ENCODE measurements at places on chromosomes 1 and 21.
A peak's percentile ranks its signal among the peaks of the same experiment; 100 is the strongest.

DNA sequence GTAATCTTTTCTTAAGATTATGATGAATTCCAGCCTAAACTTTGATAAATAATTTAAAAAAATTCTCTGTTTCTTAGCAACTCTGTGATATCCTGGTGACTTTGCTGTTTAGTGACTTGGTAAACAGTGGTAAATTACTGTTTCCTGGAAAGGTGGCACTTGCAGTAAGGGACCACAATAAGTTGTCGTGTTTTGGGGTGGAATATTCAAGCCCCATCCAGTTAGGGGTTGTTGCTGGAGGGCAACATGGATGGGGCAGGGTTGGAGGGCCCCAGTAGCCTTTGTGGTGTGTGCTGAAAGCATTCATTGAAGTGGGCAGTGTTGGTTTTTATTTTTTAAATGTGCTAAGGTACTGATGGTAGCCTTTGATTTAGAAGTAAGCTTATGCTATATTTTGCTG, 30.3 kb downstream of the PRDM2 start:
- no peak for DNase-seq

DNA sequence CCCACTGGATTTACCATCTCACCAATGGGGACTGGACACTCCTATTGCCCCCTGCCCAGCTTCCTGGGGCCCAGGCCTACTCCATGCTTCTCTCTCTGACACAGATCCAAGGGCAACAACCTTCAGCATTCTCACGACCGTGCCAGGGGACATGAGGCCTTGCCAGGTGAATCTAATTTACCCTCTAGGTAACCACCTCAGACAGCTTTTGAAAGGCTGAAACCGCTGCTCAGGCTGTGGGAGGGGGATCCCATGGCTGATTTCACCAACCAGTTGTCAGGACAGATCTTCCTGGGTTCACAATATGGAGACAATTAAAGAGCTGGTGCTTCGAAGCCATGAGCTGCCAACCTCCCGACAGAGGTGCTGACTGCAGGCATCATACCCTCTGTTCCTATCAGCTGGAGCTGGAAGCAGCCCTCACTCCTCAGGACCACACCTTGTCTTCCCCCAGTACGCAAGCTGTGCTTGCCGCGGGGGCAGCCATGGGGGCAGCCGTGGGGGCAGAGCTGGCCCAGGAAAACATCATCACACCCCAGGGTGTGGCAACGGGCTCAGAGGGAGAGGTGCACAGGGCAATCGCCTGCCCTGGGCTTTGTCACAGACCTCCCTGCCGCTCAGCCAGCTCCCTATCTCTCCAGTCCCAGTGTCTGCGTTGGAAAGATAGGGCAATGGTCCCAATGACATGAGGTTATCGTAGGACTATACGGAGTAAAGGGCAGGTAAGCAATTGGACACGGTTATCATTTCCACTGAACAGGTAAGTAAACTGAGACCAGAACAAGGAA, 120.2 kb downstream of the DMRTB1 start:
- no peak for DNase-seq

DNA sequence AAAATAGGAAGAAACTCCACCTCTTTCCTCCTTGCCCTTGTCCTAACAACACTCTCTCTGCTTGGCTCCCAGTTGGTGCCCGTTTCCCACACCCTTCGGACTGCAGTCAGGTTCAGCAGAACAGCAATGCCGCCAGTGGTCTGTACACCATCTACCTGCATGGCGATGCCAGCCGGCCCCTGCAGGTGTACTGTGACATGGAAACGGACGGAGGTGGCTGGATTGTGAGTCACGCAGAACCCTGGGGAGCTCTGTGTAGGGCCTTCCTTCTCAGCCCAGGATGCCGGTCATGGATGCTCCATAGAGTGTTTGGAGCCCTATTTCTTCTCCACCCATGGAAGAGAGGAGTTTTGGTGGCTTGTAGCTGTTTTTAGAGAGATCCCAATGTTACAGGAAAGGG, 60.9 kb downstream of the TNN start:
- DNase-seq = no peak

GRCh38 chr21:18222346-18222745, 22.3 kb upstream of the CHODL start:
- no peak for DNase-seq

DNA sequence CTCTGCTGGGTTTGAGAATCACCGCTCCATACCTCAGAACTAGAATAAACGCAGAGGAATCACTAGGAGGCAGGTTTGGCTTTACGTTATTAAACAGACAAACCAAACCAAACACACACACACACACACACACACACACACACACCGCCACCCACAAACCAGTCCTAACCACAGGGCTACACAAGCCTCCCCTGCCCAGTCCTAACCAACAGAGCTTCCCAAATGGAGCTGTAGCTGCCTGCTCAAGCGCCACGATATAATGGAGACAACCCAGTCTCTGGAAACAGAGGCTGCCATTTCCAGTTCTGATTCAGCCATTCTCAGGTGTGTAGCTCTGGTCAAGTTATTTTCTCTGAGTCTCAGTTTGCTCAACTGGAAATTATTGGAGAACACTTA, 519.1 kb downstream of the SMYD3 start:
- DNase-seq = no peak

DNA sequence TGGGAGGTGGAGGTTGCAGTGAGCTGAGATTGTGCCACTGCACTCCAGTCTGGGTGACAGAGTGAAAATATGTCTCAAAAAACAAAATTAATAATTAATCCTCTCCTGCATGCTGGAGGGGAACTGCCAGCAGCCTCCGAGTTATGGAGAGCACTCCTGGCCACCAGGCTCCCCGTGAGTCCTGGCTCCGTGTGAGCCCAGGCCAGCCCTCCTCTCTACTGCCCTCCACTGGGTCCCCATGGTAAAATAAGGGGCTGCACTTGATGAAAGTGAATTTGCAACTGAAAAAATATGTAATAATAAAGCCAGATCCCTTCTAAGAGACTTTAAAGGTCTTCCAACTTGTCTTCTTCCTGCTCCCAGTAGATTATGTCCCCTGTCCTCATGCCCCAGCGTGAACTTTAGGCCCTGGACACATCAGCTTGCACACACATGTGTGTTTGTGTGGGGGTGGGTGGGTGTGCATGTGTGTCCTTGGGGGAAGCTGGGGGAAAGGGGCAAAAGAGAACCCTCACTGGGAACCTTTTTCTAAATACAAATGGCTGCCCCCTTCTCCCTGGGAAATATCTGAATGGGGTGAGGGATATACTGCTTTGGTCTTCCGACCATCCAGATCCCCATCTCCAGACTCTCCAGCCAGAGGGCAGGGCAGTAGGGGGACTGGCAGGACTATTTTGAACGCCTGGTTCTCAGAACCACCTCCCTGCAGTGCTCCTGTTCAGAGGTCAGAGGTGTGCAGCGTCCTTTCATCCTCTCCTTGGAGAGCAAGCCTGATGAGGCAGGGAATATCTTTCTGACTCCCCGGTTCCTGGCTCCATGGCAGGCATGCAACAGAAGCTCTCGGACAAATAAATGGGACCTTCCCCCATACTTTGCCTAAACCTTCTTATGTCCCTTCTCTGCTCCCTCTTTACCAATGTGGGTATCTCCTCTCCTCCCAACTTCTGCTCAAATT, 26.2 kb downstream of the NEK2 start:
- DNase-seq = peak; percentile 48

- no peak for DNase-seq
Observed at GRCh38 chr1:50631161-50631560, 207.9 kb upstream of the DMRTA2 start.

GRCh38 chr1:222071387-222071786, 329.5 kb upstream of the DUSP10 start:
- no peak for DNase-seq

DNA sequence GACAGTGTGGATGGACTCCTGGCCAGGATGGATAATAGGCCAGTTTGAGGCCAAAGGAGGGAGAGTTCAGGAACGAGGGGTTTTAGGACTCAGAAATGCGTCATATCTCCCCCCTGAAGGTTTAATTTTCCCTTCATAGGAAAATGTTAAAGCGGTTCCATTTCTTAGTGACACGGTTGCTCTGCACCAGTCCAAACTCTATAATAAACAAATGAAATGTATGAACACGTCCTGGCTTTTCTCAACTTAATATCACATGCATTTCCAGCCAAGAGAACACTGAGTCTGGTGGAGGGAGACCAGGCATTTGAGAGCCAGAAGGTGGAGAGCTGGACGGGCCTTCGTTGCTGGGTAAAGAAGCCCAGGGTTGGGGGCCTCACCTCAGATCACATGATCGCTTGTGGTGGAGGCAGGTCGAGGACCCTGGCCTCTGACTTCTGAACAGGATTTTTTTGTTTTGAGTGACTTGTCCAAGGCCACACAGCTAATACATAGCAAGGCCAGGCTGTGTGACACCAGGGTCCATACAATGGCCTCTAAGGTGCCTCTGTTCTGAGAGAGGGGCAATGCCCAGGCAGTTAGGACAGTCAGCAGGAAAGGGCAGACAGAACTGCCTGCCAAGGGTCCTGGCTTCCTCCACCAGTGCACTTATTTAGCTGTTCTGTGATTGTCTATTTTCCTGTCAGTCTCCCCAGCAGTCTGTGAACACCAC, 11.4 kb downstream of the SLC1A7 start:
- no peak for DNase-seq

DNA sequence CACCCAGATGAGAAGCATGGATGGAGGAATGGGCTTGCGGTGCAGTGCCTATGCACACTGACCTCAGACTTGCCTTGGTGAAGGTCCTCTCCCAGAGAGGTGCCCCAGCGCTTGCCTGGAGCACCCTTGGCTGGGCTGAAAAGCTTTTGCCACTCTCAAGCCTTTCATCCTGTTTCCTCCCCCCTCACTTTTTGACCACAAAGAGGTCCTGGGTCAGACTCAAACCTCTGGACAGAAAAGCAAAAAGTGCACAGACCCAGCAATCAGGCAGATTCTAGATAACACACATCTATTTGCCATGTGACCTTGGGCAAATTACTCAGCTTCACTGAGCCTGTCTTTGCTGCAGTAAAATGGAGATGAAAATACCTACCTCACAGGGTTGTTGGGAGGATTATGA, 7.3 kb downstream of the TMEM35B start:
- DNase-seq = no peak

- no peak for DNase-seq
Observed at GRCh38 chr1:199202331-199202730, 563.5 kb downstream of the PTPRC start.

- no peak for DNase-seq
Observed at GRCh38 chr1:86822459-86822858, 91.5 kb downstream of the SELENOF start.

DNA sequence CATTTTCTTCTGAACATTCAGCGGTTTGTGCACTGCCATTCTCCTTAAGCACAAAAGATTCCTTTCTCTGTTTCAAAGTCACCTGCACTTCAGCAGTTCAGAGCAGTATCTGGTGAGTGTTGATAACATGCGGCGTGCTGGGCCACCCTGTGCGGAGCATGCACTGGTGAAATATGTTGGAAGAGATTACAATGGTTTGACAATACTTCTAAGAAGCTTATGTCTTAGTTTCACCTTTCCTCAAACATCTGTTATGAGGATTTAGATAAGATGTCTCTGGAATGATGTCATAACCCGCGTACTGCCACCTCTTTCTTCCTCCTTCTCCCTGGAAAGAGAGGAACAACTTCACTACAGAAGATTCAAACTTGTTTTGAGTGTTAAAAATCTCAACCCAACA, 650.3 kb downstream of the AJAP1 start:
- no peak for DNase-seq

DNA sequence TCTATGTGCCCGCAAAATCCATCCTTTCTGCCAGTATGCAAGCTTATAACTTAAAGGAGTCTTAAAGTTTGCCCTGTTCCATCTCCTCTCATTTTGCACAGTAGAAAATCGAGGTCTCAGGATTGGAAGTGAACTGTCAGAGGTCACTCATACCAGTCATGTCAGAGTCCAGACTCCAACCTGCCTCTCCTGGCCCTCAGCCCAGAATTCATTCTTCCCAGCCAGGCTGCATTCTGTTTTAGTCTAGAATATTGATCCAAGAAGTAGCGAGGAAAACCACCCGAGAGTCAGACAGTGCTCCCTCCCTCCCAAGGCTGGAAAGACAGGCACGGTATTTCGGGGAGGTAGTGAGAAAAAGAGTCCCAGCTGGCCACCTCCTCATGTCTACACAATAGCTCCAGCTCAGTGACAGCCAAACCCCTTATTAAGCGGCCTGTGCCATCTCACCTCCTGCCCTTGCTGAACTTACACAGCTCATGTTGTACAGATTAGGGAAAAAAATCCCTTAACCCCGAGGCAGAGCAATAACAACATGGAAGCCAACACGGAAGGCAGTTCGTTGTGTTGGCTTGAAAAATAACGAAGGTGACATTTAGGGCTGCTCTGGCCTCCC, 89.4 kb downstream of the OMA1 start:
- no peak for DNase-seq

DNA sequence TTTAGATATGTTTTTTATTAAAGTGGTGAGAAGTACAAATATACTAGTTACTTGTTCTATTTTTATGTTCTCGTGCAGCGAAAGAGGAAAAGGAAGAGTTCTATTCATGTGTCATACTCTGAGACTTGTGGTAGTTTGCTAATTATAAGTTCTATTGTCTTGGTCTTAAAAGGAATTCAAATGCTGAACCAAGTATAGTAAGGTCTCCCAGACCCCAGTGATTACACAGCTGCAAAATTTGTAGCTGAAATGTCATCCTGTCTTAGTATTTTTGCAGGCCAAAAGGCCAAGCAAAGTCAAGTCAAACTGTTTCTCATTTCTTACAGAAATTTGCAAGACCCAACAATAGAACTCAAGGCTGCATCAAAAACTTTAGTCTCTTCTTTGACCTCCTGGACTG, 268.7 kb downstream of the CHRM3 start:
- DNase-seq = no peak

- no peak for DNase-seq
Observed at GRCh38 chr1:223702735-223703667, 9.3 kb upstream of the CAPN2 start.

GRCh38 chr1:204777591-204777990, 92.1 kb upstream of the LRRN2 start:
- no peak for DNase-seq

DNA sequence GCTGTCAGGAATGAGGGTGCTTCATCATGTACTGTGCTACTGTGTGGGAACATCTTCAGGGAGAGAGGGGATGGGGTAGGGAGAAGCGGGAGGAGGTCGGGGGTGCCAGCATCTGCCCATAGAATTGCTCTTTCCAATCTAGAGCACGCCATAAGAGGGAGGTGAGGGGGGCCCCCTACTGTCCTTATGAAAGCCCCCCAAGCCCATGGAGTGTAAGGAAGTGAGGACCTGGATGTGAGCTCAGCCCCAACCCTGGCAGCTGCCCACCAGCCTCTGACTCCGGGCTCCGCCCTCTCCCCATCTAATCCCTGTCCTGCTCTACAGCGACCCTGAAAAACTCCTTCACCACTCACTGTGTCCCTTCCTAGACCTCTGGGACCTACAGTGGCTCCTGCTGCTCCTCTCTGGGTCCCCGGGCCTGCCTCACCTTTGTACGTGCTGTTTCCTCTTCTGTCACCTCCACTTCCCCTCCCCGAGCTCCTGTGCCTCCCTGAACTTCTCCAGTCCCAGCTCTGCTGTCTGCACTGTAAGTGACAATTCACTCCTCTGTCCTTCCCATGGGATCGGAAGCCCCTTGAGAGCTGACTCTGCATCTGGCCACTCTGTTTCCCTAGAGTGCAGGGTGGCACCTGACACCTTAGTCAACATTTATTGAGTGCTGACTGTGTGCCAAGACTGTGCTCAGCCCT, 269.4 kb downstream of the PTPRU start:
- no peak for DNase-seq
